Stimulated activated CD4-positive, alpha-beta T cell treated with anti-CD3 and anti-CD28 coated beads, Interleukin-12 subunit alpha, Interleukin-12 subunit beta, amount 100 ng/mL, for 24 hours (primary cell): ENCODE measurements at places on chromosomes 3 and 15.

DNA sequence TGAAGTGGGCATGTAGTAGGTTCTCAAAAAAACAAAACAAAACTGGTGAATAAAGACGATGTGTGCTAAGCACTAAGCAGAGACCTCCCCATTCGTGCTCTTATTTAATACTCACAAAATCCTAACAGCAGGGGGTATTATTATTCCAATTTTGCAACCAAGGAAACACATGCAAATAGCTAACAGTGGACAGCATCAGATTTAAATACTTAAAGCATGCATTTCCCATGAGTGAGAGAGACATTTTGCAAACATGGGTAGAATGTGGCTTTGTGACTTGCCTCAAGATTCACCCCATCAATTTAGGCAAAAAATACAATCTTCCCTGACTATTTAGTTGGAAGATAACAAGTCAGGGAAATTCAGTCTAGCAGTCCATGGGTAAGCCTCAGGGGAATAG is 946.2 kb upstream of the CFAP20DC start:
- DNase-seq = no peak

GRCh38 chr3:181730934-181731333 is 19.2 kb downstream of the SOX2 start:
- DNase-seq = no peak

DNA sequence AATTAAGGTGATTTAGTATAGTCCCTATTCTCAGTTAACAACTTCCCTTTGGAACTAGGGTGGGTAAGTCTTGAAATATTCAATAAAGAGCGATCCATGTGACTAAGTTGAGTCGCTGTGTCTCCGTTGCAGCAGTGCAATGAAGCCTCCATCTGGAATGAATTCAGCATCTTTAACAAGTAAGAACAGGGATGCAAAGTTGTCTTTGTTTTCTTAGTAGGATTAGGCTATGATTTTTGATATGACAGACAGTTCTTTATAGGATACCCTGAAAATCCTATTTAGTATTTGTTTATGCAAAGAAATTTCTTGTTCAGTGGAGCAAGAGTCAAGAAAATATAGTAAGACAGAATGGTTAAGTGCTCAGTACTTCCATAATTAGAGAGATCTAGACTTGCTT is 52.7 kb downstream of the RBMS3 start:
- DNase-seq = no peak

- DNase-seq = no peak
Measured at GRCh38 chr15:82951472-82952157, 905 bp downstream of the HOMER2 start.

GRCh38 chr3:236881-237280 is 40.3 kb downstream of the CHL1 start:
- no peak for DNase-seq

DNA sequence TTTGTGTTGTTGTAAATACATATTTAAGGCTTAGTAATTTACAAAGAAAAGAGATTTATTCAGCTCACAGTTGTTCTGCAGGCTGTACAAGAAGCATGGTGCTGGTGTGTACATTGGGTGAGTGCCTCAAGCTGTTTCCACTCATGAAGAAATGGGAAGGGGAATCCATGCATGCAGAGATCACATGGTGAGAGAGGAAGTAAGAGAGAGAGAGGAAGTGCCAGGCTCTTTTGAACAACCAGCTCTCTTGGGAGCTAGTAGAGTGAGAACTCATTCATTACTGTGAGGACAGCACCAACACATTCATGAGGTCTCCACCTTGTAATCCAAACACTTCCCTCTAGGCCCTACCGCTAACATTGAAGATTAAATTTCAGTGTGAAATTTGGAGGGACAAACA is 909.2 kb downstream of the NSUN3 start:
- no peak for DNase-seq

DNA sequence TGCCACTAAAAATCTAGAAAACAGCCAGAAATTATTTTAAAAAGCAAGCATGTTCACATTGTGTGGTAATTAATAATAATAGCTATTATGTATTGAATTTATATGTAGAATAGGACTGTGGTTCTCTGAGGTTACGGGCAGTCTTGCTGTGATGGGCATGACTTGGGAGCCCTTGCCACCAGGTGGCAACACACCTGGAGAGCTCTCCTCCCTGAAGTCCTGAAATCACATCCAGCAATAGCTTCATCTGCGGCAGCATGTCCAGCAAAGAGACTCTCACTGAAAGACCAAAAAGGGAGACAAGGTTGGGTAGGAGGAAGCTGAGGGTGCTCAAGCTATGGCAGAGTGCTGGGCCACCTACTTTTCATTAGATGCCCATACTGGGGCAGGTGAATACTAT is 206.8 kb upstream of the IL12A start:
- DNase-seq = no peak

- no peak for DNase-seq
Measured at GRCh38 chr3:78912687-78913086, 855.1 kb downstream of the ROBO1 start.

GRCh38 chr3:143650827-143651226 is 197.4 kb downstream of the SLC9A9 start:
- no peak for DNase-seq

GRCh38 chr3:42875325-42876151 is at the start of gene CYP8B1:
CYP8B1 (minus strand) TSS chr3:42875879; CDS start chr3:42875816, 63 bp downstream.
- DNase-seq = no peak

- no peak for DNase-seq
Measured at GRCh38 chr3:115652738-115653137, 29.4 kb downstream of the GAP43 start.

DNA sequence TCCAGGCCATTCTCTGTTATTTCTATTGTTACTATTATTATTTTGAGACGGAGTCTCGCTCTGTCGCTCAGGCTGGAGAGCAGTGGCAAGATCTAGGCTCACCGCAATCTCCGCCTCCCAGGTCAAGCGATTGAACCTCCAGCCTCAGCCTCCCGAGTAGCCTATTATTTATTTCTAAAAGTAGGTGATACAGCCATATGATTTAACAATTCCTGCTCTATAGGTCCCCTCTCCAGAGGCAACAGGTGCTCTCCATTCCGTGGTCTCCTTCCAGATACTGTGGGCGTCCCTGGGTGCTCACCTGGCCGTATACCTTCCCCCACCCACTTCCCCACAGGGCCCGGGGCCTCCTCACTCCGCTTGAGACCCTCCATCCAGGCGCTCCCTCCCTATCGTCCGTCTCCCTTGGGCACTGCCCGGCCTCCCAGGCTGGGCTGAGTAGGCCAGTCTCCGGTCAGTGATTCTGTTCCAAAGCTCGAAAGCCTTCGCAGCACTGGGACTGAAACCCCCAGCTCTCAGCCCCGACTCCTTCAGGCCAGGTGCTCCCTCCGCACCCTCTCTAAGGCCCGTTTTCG is 708 bp upstream of the PTPN23 start:
- DNase-seq = no peak

- DNase-seq = no peak
Measured at GRCh38 chr15:72737723-72738122, 45.8 kb downstream of the ADPGK start.

DNA sequence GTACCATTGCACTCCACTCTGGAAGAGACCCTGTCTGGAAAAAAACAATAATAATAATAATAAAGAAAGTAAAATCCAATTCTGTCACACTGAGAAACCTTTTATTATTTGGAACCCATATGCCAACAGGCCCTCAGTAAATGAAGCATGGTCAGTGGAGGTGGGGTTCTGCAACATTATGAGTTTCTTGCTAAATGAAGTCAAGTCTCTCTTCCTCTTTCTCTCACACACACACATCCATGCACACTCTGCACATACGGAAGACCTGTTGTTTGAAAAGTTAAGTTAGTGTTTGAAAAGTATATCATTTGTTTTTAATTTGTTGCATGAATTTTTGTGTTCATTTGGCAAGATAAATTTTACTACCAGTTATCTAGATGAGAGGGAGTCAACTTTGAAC is 27.8 kb downstream of the GAP43 start:
- no peak for DNase-seq

- no peak for DNase-seq
Measured at GRCh38 chr3:143465666-143466065, 346.1 kb downstream of the CHST2 start.

DNA sequence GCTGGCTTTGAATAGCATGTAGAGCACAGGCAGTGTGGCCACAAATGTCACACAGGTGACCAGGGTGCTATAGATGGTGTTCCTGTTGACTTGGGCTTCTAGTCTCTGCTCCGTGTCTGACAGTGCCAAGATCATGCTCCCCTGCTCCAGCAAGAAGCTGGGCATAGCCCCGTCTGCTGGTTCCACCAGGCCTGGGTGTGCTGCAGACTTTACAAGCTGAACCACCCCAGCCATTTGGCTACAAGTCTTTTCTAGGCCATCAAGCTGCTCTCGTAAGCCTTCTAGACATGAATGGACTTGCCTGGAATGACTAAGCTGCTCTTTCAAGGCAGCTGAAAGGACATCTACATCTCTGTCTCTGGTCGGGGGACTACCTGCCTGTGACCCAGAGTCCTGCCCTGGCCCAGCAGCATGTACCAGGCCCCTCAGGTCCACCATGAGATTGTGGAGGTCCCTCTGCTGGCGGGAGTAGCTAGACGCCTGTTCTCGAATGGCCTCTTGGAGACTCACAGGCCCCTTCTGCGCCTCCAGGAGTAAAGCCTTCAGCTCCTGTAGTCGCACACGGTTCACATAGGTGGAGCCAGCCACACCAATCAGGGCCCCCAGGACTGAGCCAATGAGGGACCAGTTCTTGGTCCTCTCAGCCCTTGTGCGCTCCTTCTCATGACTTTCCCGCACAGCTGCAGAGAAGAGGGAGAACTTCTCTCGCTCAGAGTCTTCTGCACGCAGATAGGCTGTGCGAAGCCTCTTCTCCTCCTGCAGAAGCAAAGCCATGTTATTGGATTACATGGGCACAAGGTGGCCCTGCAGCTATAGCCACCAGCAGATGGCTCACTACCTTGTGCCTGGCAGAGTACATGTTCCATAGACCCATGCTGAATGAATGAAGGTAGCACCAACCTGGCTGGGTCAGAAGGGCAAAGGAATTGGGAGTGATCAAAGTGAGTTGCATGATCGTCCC is 2.8 kb upstream of the PLXNB1 start:
- DNase-seq = no peak

- DNase-seq = no peak
Measured at GRCh38 chr15:90572893-90573292, 43.2 kb downstream of the CRTC3 start.

GRCh38 chr3:45078910-45079522 is 52.9 kb downstream of the CLEC3B start:
- no peak for DNase-seq

DNA sequence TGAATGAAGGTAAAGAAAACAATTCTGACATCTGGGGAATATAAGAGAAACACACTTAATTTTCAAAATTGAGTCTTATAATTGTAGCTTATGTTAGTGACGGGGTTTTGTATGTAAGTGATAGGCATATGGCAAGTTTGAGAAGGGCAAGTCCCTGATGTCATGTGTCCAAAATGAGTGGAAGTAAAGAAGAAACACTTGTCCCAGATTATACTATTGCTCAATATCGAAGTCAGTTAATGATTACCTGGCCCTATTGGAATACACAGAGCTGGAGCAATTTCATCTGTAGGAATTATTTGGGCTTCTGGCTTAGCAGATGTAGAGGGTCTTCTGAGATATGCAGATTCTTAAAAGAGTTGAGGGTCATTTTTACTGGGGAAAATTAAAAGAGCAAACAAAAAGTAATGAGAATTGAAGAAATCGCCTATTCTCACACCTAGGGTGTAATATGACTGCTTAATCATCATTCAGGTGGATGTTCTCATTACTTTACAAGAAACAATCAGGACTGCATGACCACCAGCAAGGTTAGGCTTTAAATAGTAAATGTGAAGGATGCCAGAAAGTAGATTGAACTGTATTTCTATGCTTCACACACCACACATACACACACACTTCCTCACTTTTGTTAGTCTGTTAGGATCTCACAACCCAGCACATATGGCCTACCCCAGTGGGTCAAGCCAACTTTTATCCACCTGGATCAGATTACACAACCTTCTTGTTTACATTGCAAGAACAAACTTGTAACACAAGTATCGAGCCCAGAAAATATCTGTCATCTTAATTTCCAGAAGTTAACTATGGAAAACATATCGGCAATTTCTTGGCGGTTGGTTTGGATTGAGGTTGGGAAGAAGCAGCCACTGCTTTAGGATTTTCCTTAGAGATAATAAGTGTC is 183.3 kb upstream of the LRRC3B start:
- no peak for DNase-seq

DNA sequence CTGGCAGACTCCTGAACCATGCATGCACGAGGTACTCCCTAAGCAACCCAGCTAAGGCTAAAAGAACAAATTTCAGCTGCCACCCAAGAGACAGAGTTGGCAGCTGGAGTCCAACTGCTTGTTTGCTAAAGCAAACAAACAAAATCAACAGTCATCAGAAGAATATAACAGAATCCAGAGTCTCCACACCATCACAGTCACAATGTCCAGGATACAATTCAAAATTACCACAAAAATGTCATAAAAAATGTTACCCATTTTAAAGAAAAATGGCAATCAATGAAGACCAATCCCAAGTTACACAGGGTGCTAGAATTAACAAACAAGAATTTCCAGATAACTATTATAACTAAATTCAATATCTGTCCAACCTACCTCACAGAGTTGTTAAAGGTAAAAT is 42.9 kb downstream of the RFTN1 start:
- no peak for DNase-seq

- DNase-seq = no peak
Measured at GRCh38 chr3:48543271-48543866, 13.2 kb downstream of the PFKFB4 start.

- no peak for DNase-seq
Measured at GRCh38 chr15:38085114-38085513, 150.7 kb downstream of the TMCO5A start.

- DNase-seq = no peak
Measured at GRCh38 chr3:63193647-63194046, 84.5 kb upstream of the SYNPR start.

- no peak for DNase-seq
Measured at GRCh38 chr3:16252243-16252978, 12.3 kb downstream of the DPH3 start.

- no peak for DNase-seq
Measured at GRCh38 chr15:71493526-71493925, 316.8 kb upstream of the NR2E3 start.

DNA sequence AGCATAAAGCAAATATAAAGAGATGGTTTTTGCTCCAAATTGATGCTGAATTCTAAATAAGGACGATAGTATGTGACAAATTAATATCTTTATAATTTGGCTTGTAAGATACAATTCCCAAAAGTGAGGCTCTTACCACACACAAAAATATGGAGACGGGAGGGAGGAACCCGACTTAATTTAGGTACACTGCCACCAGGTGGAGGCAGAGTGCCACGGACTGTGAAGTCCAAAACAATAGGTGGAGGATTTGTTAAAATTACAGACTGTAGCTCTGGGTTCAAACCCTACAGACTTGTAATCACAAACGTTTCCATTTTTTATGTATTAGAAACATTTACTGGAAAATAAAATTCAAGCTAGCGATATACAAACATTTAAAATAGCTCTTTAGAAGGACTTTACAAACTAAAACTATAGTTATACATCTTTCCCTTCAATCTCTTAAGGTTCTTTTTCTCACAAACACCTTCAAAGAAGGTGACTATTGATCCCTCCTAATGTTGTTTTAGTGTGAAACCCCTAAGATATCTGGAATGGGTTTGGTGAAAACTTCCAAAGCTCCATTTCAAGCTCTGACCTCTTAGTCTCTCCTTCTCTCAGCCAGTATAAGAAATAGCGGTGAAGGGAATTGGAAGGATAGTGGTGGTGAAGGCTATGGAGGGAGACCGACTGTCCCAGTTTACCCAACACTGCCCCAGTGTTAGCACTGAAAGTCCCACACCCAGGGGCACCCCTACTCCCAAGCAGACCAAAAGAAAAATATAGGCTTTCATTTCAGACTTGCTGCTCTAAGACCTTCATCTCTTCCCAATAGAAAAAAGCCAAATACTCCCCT is 89.7 kb downstream of the AQP9 start:
- DNase-seq = peak; percentile 62

GRCh38 chr3:184526088-184526433 is 35.5 kb upstream of the EPHB3 start:
- DNase-seq = no peak
